Skin of body (tissue), 3 donors: ENCODE measurements at places on chromosomes 7 and 10. TPM values are rescaled to one million over a fixed set of nuclear protein-coding genes. Genes with fewer than 3 reads are reported as not detected.

- no peak for DNase-seq
Observed at GRCh38 chr7:88226886-88227516, 7.2 kb upstream of the SRI start.

- DNase-seq, result no peak
Observed at GRCh38 chr10:102113956-102114857, 6.0 kb downstream of the LDB1 start.

DNA sequence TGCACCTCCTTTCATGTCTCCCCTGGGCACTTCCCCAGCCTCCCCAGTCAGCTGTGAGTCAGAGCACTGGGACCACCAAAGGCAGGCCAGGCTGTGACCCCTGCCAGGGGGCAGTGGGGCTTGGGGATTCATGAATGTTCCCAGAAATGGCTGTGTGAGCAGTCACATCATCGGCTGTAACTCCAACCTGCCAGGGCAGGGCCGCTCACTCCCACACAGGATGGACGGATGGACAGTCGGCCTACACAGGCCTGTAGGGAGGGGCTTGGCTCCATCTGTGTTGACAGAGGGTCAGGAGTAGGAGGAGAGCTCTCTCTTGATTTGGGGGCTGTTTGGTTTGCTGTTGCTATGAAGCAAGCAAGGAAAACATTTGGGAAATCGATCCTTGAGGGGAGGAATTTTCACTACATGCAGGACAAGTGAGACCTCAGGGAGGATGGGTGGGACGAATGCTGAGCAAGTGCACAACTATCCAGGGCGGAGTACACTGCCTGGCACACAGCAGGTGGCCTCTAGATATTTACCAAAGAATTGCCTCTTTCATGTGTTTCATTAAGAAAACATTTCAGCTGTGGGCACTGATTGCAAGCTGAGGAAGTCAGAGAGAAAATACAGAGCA, 2.9 kb upstream of the IGFBP1 start:
- DNase-seq, result no peak

GRCh38 chr7:155680864-155681263, 36.4 kb downstream of the RBM33 start:
- no peak for DNase-seq

DNA sequence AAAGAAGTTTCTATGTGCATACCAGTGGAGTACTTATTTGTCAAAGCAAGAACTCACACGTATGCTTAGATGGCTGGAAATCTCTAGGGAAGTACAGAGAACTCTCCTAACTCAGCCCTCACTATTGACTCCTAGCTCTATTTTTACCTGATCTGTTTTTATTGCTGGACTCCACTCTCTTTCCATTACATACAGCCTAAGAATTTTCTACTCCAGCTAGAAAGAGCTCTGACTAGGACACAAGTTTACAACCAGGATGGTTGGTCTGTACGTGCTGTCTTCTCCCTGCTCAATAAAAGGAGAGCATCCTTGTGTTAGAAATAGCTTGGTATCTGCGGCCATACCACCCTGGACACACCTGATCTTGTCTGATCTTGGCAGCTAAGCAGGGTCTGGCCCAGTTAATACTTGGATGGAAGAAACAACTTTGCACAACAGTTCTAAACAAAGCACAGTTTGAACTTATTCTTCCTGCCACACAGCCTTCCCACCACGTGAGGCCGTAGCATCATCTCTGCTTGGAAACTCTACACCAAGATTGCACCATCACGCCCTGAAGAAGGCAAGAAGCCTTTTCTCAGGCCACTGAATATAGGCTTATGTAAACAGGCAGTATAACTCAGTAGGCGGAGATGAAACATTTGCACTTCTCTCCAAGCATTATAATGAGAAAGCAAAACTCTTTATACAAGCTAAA, 50.7 kb downstream of the KCNMA1 start:
- no peak for DNase-seq

GRCh38 chr10:101993651-101994200, 62.2 kb downstream of the ARMH3 start:
- no peak for DNase-seq

DNA sequence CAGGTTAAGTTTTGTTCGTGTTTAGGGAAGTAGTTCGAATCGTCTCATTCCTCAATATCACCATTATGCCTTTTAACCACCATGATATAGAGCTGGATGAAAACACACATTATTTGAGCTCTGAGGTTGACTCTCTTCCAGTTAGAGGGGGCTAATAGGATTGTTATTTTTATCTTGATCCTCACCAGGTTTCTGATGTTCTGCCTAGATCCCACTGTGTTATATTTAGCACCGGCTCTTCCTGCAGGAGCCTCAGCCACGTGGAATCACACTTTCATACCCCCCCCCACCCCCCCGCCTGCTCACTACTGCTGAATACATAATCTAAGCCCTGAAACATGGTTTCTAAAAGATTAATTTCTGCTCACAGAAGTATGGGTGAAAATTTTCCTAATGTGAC, 88.3 kb downstream of the NRCAM start:
- DNase-seq, result no peak

- no peak for DNase-seq
Observed at GRCh38 chr7:66864294-66864693, 56.7 kb upstream of the TMEM248 start.

GRCh38 chr7:2830609-2831376, 13.3 kb downstream of the GNA12 start:
- no peak for DNase-seq

GRCh38 chr7:93758631-93759030, 131.9 kb downstream of the TFPI2 start:
- DNase-seq, result no peak

DNA sequence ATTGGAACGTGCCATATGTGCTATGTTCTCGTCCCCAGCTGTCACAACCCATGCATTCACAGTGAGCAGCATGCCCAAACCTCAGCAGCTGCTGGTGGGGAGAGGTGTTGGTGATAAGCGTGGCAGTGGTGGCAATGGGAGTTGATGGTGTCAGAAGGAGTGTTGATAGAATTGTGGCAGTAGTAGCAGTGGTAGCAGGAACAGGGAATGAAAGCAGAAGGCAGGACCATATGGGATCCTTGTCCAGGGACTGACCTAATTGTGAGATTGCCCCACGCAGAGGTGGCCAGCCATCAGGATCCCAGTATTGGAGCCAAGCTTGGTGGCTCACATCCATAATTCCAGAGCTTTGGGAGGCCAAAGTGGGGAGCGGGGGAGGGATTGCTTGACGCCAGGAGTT, 276.3 kb downstream of the GALNT17 start:
- no peak for DNase-seq

DNA sequence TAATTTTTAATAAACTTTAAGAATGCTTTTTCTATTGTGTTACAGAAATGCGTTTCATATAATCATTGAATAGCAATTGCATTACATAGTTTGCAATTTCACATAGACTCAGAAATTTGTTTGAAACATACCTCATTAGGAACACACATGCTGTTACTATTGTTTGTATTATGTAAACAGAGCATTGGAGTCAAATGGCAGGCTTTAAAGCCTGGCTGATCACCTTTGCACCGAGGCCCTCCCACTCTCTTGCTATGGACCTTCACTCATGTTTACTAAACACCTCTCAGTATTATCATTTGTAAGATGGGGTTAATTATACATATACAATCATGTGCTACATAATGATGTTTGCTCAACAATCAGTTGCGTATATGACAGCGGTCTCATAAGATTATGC, 203.6 kb upstream of the NPSR1 start:
- DNase-seq, result no peak

DNA sequence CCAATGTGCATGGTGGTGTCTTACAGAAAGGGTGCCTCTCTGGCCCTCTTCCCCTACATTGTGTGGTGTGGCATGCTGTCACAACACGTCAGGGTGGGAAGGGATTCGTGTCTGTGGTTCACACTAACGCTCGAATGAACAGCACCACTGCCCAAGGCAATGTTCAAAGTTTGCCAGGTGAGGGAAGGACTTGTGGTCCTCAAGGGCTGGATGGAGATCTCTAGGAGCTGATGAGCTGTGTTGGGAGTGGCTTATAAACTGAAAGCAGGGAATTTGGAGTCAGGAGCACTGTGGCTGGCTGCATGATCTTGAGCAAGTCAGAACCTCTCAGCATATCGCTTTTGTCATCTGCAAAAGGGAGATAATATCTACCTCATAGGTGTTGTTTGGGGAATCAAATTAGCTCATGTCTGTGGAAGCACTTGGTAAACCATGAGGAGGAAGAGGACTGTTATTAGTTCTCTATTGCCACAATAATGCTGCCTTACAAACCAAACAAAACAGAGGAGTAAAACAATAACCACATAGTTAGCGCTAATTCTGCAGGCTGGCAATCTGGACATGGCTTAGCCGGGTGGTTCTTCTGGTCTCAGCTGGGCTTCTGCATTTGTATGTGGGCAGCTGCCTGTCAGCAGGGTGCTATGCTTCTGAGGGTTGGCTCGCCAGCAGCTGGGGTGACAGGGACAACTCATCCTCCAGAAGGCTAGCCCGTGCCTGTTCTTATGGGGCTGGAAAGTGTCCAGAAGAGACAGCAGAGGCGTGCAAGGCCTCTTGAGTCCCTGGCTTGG, 22.9 kb upstream of the C10orf105 start:
- no peak for DNase-seq

DNA sequence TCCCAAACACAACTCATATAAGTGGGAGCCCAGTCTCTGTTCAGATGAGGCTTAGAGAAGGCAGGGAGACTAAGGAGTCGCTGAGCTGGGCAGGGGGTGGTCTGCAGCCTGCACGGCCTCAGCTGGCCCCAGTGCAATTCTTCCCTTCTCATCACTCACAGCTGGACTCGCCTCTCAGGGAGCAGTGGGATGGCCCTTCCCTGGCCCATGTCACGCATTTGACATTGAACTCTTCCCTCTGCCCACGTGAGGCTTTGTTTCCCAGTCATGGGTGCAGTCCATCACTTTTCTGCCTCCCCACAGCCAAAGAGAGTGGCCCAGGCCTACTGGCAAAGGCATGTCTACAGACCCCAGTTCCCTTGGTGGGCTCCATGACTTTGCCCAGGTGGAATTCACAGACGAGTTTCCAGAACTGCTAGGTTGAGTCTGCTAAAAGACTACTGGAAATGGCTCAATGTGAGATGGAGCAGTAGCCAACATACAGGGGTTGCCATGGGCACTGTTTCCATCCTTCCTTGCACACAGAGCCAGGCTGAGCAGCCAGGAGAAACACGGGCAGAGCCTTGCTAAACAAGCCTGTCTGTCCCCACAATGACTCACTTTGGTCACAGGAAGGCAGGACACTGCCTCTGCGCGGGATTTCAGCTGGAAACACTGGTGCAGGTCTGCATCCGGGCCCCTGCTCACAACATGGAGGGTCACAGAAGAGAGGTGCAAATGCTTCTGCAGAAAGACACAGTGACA, 90.1 kb downstream of the OAT start:
- DNase-seq, result no peak

USP6NL gene
- 23.6 TPM for total RNA-seq

ZNF32 gene
- 28.4 TPM for total RNA-seq

FAM170B gene
- not detected for total RNA-seq
